ENCODE measurements at places on chromosomes 5 and 9.

DNA sequence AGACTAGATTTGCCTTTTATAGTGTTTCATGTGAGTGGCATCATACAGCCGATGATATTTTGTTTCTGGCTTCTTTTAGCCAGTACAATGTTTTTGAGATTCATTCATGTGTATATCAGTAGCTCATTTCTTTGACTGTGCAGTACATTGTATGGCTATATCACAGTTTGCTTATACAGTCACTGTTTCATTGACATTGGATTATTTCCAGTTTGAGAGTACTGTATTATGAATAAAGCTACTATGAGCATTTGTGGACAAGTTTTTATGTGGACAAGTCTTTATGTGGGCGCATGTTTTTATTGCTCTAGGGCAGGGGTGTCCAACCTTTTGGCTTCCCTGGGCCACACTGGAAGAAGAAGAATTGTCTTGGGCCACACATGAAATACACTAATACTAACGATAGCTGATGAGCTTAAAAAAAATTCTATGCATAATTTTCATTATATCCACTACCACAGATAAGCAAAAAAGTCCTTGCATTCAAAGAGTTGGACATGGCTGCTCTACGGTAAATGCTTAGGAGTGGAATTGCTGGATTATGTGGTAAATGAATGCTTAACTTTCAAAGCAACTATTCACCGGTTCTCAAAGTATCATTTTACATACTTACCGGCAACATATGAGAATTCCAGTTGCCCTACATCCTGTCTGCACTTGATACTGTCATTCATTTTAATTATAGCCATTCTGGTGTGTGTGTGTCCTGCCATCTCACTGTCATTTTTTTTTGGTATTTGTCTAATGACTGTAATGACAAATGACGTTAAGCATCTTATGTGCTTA is 177.8 kb downstream of the RGS3 start:
- DNase-seq: no peak

DNA sequence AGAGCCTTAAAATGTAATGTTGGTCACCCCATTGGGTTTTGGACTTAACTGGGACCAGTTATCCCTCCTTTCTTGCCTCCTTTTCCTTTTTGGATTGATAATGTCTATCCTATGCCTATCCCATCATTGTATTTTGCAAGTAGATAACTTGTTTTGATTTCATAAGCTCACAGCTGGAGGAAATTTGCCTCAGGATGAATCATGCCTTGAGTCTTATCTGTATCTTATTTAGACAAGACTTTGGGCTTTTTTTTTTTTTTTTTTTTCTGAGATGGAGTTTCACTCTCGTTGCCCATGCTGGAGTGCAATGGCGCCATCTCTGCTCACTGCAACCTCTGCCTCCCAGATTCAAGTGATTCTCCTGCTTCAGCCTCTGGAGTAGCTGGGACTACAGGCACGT is 443.3 kb downstream of the DNAH5 start:
- DNase-seq: no peak

- DNase-seq: no peak
Measured at GRCh38 chr9:114483499-114483898, 21.8 kb downstream of the WHRN start.

DNA sequence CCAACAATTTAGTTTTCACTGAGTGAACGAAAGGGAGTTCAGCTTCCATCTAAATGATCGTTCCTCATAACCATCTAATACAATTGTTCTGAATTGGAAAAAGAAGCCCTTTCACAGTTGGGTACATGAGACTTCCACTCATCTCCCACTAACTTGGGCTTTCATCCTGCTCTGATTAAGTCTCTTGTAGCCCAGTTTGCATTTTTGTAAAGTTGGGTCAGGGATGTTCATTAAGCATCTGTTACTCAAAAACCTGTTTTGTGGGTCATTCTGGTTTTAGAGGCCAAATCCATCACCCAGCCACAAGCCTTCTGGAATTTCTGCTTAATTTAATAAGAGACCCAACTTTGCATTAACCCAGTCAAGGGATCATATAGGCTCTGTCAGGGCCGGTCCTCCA is 385.3 kb downstream of the BNC2 start:
- DNase-seq: no peak

DNA sequence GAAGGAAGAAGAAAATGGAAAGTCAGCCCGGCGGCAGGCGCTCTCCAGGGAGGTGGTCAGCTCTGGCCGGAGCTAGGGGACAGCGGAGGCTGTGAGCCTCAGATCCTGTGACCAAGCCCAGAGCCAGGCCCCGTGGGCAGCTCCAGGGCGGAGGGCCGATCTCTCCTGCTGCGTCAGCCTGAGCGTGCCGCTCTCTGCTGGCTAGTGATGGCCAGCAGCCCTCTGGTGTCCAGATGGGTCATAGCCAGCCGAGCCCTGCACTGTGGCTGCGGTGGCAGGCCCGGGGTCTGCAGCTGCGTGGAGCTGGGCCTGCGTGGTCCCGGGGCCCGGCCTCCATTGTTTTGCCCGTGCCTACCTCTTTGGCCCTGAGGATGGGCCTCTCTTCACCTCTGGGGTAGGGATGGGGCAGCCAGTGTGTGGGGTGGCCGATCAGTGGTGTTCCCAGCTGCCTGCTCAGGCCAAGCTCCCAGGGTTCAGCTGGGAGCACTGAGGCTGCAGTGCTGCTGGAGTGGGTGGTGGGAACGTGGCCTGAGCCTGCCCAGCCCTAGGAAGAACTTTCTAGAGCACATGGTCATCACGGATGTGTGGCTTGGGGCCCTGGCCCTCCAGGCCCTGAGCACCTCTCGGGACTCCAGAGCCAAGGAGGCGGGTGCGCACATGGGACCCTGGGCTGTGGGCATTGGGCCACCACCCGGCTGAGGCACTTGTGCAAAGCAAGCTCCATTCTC is 17.1 kb upstream of the NRARP start:
- DNase-seq: no peak

- DNase-seq: no peak
Measured at GRCh38 chr9:3049636-3050035, 205.7 kb upstream of the PUM3 start.

GRCh38 chr5:31449174-31449573 is 82.7 kb downstream of the DROSHA start:
- DNase-seq: no peak

DNA sequence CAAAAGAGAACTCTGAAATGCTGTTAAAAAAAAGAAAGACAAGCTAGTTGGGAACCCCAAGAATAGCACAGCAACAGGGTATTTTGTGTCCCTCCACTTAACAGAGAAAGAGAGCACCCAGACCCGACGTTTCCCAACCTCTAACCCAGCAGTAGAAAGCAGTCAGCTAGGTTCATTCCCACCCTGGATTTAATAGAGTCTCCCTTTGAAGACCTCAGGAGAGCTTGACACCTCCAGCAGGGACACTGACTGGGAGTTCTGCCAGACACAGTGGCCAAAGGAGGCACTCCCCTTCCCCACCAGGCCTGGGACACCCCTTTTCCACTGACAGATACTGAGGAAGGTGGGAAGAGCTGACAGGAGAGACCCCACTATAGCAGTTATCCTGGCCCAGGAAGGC is 337.5 kb upstream of the MSX2 start:
- no peak for DNase-seq

DNA sequence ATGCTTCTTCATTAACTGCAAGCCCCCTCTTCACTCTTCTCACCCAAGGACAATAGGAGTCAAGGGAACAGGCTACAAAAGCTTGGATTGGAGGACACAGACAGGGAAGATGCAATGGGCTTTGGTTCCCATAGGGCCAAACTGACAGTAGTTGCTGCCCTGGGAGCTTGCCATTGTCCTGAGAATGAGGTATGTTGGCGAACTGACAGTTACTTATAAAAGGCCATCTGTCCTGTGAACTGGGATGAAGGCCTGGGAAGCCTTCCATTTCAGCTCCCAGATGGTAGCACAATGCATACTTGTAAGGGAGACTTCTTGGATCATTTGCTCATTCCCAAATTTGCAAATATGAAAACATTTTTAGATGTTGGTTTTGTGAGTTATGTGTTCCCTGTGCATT is 88.9 kb downstream of the SNCAIP start:
- DNase-seq: no peak

DNA sequence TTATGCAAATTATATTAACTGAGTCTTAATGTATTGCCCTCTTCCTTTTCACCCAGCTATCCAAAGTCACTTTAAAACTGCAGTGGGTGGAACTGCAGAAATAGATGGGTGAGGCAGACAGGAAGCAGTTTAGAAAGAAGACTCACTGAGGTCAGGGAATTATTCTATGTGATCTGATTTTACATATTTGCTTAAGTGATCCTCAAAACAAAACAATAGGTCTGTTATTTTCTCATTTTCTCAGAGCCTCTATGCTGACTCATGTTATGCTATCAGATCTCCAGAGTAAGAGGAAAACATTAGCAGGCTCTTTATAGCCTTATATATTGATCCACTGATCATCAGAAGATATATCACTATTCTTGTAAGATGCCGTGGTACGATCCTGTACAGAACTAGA is 63.5 kb downstream of the MRPS27 start:
- DNase-seq: no peak

GRCh38 chr5:137055271-137055872 is 443.8 kb downstream of the SPOCK1 start:
- DNase-seq: no peak

DNA sequence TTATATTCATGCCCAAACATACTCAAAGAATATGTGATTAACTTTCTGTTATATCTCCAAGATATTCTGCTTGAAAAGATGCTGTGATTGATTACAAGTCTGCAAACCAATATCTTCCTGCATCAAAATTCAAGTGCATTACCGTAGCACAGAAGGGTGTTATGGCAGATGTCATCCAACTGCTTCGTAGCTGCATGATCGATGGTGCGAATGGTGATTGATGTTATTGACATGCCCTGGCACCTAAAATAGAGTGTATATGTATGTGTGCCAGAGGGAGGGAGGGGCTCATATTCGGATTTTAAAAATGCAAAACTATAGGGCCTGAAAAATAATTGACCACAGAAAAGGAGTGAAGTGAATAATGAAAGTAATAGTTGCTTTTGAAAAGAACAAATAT is 882.1 kb upstream of the NUDT12 start:
- DNase-seq: no peak

DNA sequence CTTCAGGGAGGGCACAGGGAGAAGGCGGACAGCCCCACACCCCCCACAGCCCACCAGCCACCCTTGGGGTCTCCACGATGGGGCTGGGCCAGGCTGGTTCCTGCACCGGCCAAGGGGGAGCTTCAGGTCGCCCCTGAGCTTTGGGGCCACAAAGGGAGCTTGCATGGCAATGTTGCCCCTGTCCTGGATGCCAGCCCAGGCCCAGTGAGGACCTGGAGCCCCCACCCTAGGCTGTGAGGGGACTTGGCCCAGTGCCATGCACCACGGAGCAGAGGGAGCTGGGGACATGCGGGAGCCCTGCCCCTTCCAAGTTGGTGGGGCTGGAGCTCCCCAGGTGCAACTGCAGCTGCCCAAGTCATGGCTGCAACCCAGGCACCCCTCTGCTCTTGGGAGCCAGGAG is 18.4 kb downstream of the TMEM38B start:
- no peak for DNase-seq

GRCh38 chr9:131731237-131731636 is 8.6 kb downstream of the RAPGEF1 start:
- no peak for DNase-seq

DNA sequence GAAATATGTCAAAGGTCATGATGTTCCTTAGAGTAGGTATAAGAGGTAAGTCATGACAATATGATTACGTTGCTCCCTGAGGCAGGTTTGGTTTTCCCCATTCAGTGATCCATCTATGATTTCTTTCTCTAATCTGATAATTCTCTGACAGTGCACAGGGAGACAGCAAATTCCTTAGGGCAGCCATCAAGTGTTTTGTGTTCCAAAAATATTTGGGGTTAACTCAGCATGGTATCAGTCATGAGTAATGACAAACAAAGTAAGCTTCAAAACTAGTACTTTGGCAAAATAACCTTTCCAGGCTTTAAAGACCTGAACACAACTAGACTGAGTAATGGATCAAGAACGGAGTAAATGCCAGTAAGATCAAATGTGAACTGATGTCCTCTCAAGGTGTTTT is 55.3 kb upstream of the SPATA31E1 start:
- DNase-seq: no peak

GRCh38 chr5:28957450-28957849 is 1919.1 kb upstream of the CDH9 start:
- DNase-seq: no peak

- DNase-seq: no peak
Measured at GRCh38 chr9:100466829-100467221, 6.1 kb upstream of the TMEFF1 start.

- DNase-seq: peak; percentile 88
Measured at GRCh38 chr9:128863647-128864046, 18.1 kb downstream of the KYAT1 start.

DNA sequence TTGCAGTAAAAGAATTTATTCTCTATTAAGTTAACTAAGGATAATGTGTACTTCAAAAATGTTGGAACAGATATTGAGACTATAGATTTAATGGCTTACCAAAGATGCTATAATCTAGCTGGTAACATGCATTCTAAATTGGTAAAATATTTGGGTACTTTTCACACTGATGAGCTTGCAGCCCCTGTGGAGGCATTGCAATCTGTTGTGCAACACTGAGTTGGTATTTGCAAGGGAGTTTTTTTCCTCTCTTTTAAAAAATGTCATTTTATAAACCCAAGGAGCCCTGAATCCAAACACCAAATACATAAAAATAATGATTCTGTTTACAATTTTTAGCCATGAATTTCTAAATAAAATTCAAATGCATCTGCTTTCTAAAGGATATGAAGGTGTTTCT is 944.8 kb downstream of the DTWD2 start:
- DNase-seq: no peak

- no peak for DNase-seq
Measured at GRCh38 chr9:81685763-81686613, 3.4 kb downstream of the TLE1 start.

DNA sequence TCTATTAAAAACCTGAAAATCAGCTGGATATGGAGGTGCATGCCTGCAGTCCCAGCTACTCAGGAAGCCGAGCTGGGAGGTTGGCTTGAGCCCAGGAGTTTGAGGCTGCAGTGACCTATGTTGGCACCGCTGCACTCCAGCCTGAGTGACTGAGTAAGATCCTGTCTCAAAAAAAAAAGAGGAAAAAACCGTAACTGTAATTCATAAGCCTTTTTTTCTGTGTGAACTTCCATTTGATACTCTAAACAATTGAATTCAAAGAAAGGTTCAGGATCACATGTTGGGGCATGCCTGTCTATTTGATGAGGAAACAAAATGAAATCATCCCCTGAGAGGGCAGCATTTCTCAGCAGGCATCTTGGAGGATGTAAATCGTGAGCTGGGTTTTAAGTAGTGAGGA is 38.8 kb downstream of the ITGA2 start:
- no peak for DNase-seq

GRCh38 chr5:180069589-180070247 is 1.8 kb downstream of the RNF130 start:
- DNase-seq: no peak

- no peak for DNase-seq
Measured at GRCh38 chr5:82673057-82673809, 395.1 kb upstream of the RPS23 start.

DNA sequence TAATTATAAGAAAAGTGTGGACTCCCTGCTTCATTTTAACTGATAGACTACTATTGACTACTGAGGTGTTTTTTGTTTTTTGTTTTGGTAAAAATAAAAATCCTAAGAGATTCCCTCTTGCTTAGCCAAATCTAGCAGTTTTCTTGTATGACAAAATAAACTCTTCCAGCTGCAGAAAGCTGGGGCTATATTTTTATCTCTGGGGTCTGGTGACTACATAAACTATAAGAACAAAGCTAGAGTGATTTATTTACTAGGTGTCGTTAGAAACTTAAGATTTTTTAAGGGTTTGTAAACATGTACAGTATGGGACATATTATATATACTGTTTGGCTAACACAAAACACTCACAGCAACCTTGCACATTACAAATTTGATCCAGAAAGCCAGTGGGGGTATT is 467.4 kb upstream of the MPDZ start:
- no peak for DNase-seq

- no peak for DNase-seq
Measured at GRCh38 chr5:78903861-78904260, 81.2 kb downstream of the ARSB start.

Data from stimulated activated naive CD4-positive, alpha-beta T cell (primary cell).